Activated T-helper 1 cell treated with Interleukin-2 at 50 U/mL for 16 hours (primary cell): ENCODE measurements at places on chromosomes 6 and 20.

DNA sequence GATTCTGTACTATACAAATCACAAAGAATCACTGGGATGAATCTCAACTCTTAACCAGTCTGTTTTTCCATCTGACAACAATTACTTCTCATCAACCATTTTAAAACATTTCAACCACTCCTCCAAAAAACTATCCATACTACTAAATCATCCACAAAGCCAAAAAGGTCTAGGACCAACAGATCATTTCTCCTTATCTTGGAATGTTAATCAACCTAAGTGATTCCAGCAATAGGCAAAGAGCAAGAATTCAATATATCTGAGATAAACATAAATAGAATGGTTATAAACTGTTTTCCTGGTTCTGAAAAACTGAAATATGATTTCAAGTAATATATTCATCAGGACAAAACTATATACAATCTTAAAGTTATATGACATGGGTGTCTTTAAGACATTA lies 28.6 kb downstream of the RANBP9 start:
- no peak for DNase-seq

DNA sequence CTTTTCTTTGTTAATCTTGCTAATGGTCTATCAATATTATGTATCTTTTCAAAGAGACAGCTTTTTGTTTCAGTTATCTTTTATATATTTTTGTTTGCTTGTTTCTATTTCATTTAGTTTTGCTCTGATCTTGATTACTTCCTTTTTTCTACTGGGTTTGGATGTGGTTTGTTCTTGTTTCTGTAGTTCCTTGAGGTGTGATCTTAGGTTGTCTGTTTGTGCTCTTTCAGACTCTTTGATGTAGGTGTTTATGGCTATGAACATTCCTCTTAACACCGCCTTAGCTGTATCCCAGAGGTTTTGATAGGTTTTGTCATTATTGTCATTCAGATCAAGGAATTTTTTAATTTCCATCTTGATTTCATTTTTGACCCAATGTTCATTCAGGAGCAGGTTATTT lies 26.8 kb upstream of the TNFAIP3 start:
- no peak for DNase-seq

- no peak for DNase-seq
Measured at GRCh38 chr6:142409794-142410193, 108.0 kb downstream of the ADGRG6 start.

DNA sequence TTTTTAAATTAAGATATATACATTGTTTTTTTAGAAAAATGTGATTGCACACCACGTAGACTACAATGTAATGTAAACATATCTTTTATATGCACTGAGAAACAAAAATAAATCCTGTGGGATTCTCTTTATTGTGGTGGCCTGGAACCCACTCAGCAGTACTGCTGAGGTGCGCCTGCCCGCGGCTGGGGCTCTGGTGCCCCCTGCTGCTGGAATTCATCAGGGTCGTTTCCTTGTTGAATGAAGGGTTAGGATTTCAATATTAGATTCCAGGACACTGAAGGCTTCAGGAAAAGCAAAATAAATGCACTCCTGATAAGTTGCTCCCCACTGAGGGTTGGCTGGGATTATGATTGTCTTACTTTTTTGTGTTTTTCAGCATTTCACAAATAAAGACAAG lies 175.8 kb upstream of the GGTLC1 start:
- no peak for DNase-seq

DNA sequence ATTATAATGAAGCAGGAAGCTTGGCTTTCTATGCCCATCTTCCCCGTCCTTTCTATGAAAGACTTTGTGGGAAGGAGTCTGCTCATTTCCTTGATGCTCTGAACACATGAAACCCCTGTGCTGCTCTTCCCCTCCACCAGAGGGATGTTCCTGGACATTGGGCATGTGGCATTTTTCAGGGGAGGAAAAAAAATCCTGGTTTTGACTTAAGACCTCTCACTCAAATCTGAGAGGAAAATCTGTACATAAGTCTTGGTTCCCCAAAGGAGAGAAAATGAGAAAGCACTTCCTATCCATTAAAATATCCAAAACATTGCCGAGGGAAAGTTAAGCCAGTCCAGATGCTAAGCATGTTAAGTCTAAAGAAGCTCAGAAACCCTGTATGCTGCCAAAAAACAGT lies 393.0 kb downstream of the PAX1 start:
- DNase-seq, result no peak

DNA sequence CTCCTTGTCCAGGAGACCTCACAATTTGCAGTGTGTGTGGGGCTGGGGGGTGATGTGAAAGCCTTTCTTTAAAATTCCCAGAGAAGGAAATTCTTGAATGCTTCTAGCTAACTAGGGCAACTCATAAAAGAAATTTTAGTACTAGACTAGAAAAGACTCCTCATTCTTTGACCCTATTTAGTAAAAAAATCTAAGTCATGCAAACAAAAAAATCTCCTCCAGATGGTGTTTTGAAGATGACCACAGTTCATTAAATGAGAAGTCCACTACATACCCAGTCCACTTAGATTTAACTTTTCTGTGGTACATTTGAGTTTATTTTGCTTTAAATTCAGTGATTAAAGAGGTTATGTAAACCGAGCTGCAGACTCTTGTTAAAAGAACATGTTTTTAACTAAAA lies 67.5 kb downstream of the NDUFAF5 start:
- no peak for DNase-seq
